ENCODE measurements at places on chromosomes 5 and 9.

GRCh38 chr5:134113363-134113889 is 1.1 kb upstream of the TCF7 start:
- no peak for DNase-seq

GRCh38 chr9:33117306-33117705 is 40.8 kb upstream of the SMU1 start:
- DNase-seq = no peak

- peak; percentile 71 for DNase-seq
Observed at GRCh38 chr5:39714036-39714698, 289.4 kb upstream of the DAB2 start.

GRCh38 chr5:63555874-63556273 is 406.4 kb downstream of the HTR1A start:
- peak; percentile 16 for DNase-seq

GRCh38 chr5:115463983-115464382 is 80.6 kb downstream of the FEM1C start:
- DNase-seq = no peak

DNA sequence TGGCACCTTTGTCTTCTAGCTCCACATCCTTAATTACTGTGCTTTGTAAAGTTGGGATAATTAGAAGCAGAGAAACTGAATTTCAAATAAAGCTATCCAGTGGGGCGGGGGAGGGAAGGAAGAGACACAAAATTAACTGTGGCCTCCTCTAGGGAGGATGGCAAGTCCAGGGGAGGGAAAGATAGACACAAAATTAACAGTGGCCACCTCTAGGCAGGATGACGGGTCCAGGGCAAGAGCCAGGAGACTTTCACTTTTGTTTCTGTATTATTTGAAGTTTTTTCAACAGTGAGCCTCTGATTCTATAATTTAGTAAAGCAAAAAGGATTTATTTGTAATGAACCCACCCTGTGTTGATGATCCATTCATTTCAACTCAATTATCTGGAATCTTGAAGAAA is 335.9 kb downstream of the MSX2 start:
- DNase-seq = no peak

- no peak for DNase-seq
Observed at GRCh38 chr5:14665101-14665822, 744 bp downstream of the OTULIN start.

- no peak for DNase-seq
Observed at GRCh38 chr9:7770111-7770510, 29.5 kb downstream of the DMAC1 start.

DNA sequence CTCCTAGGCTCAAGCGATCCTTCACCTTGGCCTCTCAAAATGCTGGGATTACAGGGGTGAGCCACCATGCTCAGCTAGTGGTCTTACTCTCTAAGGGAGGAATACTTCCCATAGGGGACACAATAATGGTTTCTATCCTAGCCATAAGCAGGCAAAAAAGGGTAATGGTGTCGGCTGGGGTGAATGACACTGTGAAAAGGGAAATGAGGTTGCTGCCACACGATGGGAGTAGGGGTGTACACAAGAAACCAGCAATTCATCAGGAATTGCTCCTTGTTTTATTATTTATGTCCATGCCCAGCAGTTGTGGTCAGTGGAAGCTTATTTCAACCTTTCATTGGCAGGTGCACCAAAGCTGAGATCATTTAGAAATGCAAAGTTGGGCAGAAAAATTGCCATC is 70.3 kb upstream of the ZFR start:
- DNase-seq = no peak

- DNase-seq = peak; percentile 24
Observed at GRCh38 chr9:106634183-106634582, 228.8 kb upstream of the ZNF462 start.

DNA sequence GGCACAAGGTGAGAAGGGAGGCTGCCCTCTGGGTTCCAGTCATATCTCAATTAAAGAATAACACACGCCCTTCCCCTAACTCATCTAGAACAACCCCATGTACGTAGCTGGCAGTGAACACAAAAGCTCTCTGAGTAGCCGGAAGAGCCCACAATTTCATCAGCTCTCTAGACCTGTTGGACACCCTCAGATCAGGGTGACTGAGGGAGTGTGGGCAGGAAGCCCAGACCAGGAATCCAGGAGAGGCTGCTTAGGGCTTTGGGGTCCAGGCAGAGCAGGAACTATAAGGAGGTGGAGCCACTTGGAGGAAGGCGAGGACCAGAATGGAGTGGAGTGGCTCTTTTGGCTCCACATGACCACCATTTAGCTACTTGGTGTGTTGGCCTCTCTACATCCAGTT is 237.4 kb downstream of the NR3C1 start:
- no peak for DNase-seq

Data from HS-5 (cell line).